Right cardiac atrium (tissue), 5 donors: ENCODE measurements at places on chromosomes 12 and 14. TPM values are rescaled to one million over a fixed set of nuclear protein-coding genes. Genes with fewer than 3 reads are reported as not detected.

GRCh38 chr14:105389534-105389933 is 8.8 kb upstream of the TEX22 start:
- DNase-seq = peak; percentile 18

DNA sequence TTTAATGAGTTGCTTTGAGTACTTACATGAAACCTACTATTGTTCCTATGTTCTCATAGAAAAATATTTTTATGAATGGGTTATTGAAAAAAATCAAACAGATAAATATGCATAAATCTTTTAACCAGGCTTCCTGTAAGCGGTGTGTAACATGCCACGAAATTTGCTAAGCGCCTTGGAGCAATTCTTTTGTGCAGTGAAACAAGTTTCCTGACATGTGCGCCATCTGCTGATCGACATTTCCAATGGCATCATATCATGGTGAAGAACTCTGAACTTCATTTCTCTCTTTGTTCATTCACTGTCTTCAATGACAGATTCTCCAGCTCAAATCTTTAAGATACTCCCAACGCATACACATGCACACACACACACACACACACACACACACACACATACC is 145.6 kb upstream of the NAV3 start:
- peak; percentile 64 for DNase-seq

- DNase-seq = no peak
Observed at GRCh38 chr14:57578801-57579200, 85.1 kb upstream of the CCDC198 start.

- no peak for DNase-seq
Observed at GRCh38 chr12:45775465-45775864, 46.0 kb downstream of the ARID2 start.

GRCh38 chr12:109559200-109559505 is 14.2 kb downstream of the MMAB start:
- peak; percentile 31 for DNase-seq

Gene GPR65
- 0.25 TPM for polyA plus RNA-seq
